ENCODE measurements at places on chromosomes 6 and 20.

- DNase-seq, result no peak
These were observed 9.5 kb upstream of the ATRN start for GRCh38 chr20:3461211-3461771.

- no peak for DNase-seq
These were observed 1.5 kb upstream of the STX16 start for GRCh38 chr20:58649288-58650180.

- no peak for DNase-seq
These were observed 13.9 kb downstream of the ZC3H12D start for GRCh38 chr6:149470948-149471347.

DNA sequence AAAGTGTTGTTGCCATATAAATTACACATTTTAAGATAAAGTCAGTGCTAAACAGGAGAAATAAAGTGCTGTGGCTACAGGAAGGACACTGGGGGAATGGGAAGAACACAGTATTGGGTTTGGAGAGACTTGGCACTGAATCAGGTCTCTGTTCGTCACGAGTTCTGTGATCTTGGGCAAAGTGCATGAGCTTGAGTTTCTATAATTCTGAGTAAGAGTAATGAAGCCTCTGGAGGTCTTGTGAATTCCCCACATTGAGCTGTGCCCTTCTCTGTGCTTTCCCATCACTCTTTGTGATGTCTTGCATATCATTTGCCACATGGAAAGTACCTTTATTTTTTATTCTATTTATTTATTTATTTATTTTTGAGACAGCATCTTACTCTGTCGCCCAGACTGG lies 16.8 kb upstream of the EEF1A1 start:
- no peak for DNase-seq

DNA sequence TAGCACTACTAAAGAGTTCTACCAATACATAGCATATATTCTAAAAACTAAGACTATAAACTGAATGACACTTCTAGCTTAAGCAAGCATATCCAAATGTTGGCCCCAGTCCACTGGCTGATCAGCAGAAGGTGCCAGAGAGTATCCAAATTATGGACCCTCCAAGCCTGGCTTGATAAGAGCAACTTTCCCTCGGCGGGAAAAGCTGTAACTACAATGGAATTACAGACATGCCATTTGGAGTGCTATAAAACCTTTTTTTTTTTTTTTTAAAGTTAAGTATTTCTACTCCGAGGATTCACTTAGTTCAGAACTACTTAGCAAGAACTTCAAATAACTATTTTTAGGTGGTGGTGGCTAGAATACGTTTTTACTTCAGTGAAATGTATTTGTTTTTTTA lies 94.6 kb downstream of the EPB41L2 start:
- no peak for DNase-seq

GRCh38 chr6:28369463-28369862 lies 19.7 kb downstream of the ZKSCAN3 start:
- no peak for DNase-seq

DNA sequence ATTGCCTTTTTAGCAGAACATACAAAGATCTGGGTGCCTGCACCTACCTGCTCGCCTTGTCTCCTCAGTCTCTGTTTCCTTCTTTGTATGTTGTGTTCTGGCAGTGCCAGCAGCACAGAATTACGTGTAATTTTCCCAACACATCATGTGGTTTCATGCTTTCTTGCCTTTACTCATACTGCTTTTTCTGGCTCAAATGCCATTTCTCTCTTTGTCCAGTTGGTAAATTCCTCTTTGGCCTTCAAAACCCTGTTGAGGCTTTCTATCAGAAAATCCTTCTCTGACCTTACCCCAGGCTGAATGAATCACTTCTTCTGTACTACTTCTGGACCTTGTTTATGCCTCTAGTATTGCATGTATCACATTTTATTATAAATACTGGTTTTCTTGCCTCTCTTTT lies 31.8 kb downstream of the L3MBTL3 start:
- no peak for DNase-seq

- no peak for DNase-seq
These were observed 30.0 kb upstream of the RALY start for GRCh38 chr20:33963751-33964150.

GRCh38 chr6:37085198-37085597 lies 79.7 kb downstream of the FGD2 start:
- DNase-seq, result no peak

DNA sequence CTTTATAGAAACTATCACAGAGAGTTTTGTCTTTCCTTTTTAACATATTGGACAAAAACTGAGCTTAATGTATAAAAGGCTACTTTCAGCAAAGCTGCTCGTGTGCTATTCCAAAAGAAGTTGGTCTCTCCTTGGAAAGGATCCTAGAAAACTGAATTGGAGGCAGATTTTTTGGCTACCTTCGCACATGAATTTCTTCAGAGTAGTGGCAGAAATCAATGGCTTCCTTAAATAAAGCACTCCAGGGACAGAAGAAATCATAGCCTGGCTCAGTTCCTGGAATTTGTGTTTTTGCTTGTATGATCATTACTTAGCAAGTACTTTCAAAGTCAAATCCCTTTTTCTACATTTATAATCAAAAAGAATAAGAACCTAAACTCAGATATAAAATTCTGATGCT lies 780.3 kb downstream of the PHF3 start:
- DNase-seq, result no peak

DNA sequence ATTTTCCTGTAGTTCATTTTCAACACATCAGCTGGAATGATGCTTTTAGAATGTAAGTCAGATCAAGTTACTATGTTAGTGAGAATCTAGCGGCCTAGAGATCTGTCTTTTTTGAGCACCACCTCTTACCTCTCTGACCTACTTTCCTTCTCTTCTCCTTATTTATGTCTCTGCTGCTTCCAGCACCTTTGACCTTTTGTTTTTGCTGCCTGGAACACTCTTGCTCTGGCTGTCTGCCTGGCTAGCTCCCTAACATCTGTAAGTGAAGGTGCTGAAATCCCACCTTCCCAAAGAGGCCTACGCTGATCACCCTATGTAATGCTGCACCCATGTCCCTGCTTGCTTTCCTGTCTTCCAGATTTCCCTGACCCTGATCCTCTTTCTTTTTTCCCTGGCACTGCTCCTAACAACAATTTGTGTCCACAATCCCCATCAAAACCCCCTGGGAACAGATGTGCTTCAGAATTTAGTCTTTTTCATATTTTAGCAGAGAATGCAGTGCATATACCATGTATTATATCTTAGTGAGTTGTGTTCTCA lies 87.8 kb downstream of the RFPL4B start:
- DNase-seq, result no peak

DNA sequence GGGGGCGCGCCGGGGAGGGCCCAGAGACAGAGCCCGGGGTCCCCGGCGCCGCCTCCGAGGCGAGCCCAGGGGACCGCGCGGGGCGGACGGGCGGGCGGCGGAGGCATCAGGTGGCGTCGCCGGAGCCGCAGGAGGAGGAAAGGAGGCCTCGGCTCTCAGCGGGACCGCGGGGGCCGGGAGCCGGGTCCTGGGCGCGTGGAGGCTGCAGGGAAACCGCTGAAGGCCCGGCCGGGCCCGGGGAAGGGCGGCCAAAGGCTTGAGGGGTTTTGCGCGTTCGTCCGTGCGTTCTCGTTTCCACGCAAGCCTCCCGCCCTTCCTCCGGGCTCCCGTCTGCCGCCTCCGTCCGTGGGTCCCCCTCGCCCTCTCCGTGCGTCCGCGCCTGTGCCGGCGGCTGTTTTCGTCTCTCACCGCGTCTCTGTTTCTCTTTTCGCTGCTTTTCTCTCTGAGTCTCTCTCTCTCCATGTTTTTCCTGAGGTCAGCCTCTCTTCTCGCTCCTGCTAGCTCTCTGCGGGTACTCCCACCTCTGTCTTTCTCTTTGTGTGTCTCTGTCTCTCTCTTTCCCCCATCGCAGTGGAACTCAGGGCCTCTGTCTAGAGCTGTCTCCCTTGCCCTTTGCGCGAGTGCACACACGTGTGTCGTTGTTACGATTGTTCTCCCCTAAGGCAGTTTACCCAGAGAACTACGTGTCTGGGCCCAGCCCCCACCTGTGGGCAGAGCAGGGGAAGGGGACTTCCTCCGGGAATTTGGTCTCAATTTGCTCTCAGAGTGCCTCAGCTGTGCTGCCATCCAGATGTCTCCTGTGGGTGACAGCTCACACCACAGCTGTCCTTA lies 2.1 kb downstream of the IRF4 start:
- no peak for DNase-seq
